ENCODE measurements at places on chromosomes 13 and 19.
A peak's percentile ranks its signal among the peaks of the same experiment; 100 is the strongest.

GRCh38 chr19:57675881-57676280 lies 5.9 kb upstream of the ZNF551 start:
- no peak overlapping the region for H3K27ac ChIP-seq
- H3K4me3 ChIP-seq: no peak overlapping the region
- H3K4me1 ChIP-seq: no peaks in the 10 kb centered on the region
- no peaks in the 10 kb centered on the region for H3K36me3 ChIP-seq
- H3K27me3 ChIP-seq: no peaks in the 10 kb centered on the region

GRCh38 chr13:99653526-99653925 lies 152.3 kb downstream of the TM9SF2 start:
- H3K27me3 ChIP-seq: no peaks in the 10 kb centered on the region
- DNase-seq: no peak
- peaks cover 31% of the 10 kb centered on the region for H3K4me1 ChIP-seq
- no peak overlapping the region for H3K27ac ChIP-seq

DNA sequence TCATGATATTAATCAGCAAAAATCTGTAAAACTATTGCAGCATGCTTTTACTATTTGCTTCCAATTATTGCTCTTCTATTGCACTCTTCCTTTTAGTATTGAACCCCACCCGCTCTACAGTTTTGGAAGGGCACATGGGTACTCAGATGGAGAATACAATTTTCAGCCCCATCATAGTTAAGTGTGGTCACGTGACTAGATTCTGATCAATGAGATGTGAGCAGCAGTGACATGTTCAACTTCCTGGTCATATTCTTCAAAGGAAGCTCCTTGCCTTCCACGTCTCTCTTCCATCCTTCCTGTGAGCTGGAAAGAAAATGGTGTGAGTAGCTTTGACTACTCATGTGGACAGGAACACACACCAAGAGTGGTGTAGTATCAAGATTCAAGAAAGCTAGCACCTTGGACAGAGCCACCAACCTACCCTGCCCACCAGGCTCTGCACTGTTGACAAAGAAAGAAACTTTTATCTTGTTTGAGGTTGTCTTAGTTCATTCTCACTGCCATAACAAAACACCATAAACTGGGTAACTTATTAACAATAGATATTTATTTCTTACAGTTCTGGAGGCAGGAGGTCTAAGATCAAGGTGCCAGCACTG lies 3.8 kb upstream of the FGF14 start:
- peaks cover 32% of the 10 kb centered on the region for H3K27me3 ChIP-seq
- H3K27ac ChIP-seq: no peak overlapping the region
- H3K4me1 ChIP-seq: no peaks in the 10 kb centered on the region

DNA sequence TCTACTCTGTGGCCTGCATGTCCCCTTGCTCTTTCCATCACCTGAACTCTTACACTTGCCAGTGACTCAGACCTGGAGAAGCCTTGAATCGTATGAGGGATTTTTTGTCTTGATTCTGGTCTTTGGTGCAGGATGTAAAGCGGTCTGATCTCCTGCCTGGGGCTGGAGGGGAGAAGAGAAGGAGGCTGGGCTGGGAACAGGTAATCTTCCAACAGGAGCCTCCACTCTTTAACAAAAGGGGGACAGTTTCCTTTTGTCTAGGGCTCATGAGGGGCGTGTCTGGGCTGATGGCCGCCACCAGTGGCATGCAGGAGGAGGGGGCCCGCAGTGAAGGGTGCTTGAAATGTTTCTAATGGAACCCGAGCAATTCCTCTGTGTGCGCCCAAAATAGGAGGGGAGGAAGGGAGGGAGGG lies 24.7 kb downstream of the NFIX start:
- H3K27ac ChIP-seq: peak overlapping the region; percentile 88
- no peaks in the 10 kb centered on the region for H3K36me3 ChIP-seq
- DNase-seq: no peak

DNA sequence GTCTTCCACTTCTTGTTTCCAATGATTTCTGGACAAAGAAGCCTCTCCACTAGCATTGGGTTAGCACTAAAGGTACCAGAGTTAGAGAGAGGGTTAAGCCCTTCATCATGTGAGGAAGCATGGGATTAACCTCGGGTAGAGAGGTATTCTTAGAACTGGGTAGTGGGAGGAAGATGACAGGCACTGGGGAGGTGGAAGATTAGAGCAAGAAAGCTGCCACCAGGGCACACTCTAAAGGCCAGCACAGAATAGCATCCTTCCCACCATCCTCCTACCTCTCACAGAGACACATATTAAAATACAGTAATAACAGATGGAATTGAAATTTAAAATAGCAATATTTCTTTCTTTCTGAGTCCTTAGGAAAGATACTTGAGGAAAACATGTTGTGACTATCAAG lies 84.5 kb upstream of the PCDH20 start:
- H3K27ac ChIP-seq: no peak overlapping the region
- no peak overlapping the region for H3K4me3 ChIP-seq
- no peaks in the 10 kb centered on the region for H3K27me3 ChIP-seq
- H3K36me3 ChIP-seq: no peaks in the 10 kb centered on the region
- H3K4me1 ChIP-seq: no peaks in the 10 kb centered on the region
- no peak for DNase-seq

- no peaks in the 10 kb centered on the region for H3K36me3 ChIP-seq
- H3K4me3 ChIP-seq: no peak overlapping the region
- DNase-seq: no peak
- no peak overlapping the region for H3K27ac ChIP-seq
- no peaks in the 10 kb centered on the region for H3K4me1 ChIP-seq
Measured at GRCh38 chr13:50344717-50345116, 329.5 kb downstream of the KCNRG start.

DNA sequence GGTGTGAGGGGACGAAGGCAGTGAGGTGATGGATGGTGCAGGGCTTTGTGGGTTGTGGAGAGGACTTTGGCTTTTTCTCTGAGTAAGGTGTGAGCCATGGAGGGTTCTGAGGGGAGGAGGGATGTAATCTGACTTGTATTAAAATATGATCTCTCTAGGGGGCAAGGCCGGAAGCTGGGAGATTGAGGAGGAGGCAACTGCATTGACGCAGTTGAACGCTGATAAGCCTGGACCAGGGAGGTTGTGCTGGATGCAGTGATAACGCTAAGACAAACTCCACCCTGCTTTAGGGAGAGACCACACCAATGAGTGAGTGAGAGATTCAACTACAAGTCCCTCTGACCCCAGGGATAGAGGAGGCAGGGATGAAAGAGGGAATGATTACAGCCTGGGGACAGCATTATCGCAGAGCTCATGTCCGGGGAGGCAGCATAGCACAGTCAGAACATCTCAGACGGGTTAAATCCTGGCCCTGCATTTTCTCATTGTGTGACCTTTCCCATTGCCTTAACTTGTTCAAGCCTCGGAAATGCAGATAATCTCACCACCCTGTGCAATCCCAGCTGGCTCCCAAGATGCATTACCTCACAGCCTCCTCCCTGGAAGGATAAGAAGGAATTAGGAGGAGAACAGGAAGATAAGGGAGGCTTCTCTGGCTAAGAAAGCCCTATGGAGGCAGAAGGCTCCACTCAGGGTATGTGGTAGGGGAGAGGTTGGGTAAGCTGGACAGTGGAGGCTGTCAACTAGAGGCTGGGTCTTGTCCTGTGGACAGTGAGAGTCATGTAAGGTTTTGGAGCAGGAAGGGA lies 124.2 kb downstream of the CACNA1A start:
- H3K36me3 ChIP-seq: no peaks in the 10 kb centered on the region
- no peaks in the 10 kb centered on the region for H3K4me1 ChIP-seq
- no peak overlapping the region for H3K27ac ChIP-seq
- H3K27me3 ChIP-seq: no peaks in the 10 kb centered on the region

DNA sequence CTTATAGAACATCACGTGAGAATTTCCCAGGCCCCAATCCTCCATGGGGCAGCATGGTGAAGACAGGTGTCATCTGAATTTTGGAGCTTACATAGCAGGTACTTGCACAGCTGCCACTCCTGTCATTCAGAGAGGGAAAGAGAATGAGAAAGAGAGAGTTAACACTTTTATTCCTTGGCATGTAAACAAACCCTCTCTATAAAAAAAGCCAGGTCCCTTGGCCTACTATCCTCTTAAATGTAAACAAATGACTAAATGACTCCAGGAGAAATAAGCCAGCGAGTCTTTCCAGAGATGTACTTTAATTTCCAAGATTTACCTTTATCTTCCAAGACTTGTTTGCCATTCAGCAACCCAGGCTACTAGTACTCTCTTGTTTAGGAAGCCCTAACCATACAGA lies 195.3 kb upstream of the HTR2A start:
- no peak overlapping the region for H3K27ac ChIP-seq
- H3K4me3 ChIP-seq: no peak overlapping the region
- no peaks in the 10 kb centered on the region for H3K27me3 ChIP-seq
- H3K4me1 ChIP-seq: no peaks in the 10 kb centered on the region
- no peaks in the 10 kb centered on the region for H3K36me3 ChIP-seq
- no peak for DNase-seq

GRCh38 chr13:113207890-113208420 lies 514 bp downstream of the PCID2 start:
- peak overlapping the region; percentile 98 for H3K27ac ChIP-seq
- peak overlapping the region; percentile 80 for H3K4me3 ChIP-seq
- no peaks in the 10 kb centered on the region for H3K36me3 ChIP-seq

- no peaks in the 10 kb centered on the region for H3K4me1 ChIP-seq
- H3K36me3 ChIP-seq: no peaks in the 10 kb centered on the region
- peak overlapping the region; percentile 72 for H3K4me3 ChIP-seq
- H3K27ac ChIP-seq: peak overlapping the region; percentile 77
- H3K27me3 ChIP-seq: no peaks in the 10 kb centered on the region
Measured at GRCh38 chr19:18589380-18590272, 1.0 kb downstream of the REX1BD start.

GRCh38 chr19:47444388-47444821 lies 25.1 kb upstream of the MEIS3 start:
- no peaks in the 10 kb centered on the region for H3K4me1 ChIP-seq
- H3K27ac ChIP-seq: no peak overlapping the region
- DNase-seq: no peak

- H3K27me3 ChIP-seq: no peaks in the 10 kb centered on the region
- peaks cover 83% of the 10 kb centered on the region for H3K36me3 ChIP-seq
- H3K4me3 ChIP-seq: no peak overlapping the region
- no peak overlapping the region for H3K27ac ChIP-seq
- H3K4me1 ChIP-seq: no peaks in the 10 kb centered on the region
- peak; percentile 70 for DNase-seq
Measured at GRCh38 chr19:44657211-44657921, 13.7 kb downstream of the PVR start.

DNA sequence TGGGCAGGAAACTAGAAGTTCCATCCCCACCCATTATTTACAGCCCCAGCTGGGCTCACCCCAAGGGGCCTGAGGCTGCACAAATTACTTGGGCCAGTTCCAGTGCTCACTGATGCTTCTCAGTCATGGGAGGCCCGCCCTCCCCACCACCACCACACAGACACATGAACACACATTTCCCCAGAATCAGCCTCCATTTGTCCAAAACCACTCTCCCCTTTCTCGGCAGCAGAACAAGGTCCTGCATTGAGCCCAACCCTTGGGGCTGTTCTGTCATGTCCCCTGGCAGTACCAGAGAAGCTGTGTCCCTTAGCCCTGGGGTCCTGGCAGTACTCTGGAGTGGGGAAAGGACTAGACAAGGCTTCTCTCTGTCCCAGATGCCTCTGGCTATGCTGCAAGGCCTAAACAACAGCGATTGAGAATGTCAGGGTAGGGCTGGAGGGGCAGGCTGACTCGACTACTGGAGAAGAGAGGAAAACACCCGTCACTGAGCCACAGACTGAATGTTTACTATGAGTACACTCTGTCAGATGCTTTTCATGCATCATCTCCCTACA lies 21.8 kb downstream of the SAMD4B start:
- DNase-seq: no peak
- H3K27ac ChIP-seq: peak overlapping the region; percentile 31
- H3K4me3 ChIP-seq: no peak overlapping the region
- peaks cover 15% of the 10 kb centered on the region for H3K4me1 ChIP-seq
- H3K27me3 ChIP-seq: no peaks in the 10 kb centered on the region

- H3K27me3 ChIP-seq: no peaks in the 10 kb centered on the region
- H3K4me3 ChIP-seq: no peak overlapping the region
- H3K36me3 ChIP-seq: no peaks in the 10 kb centered on the region
- H3K4me1 ChIP-seq: no peaks in the 10 kb centered on the region
- DNase-seq: no peak
Measured at GRCh38 chr13:50584856-50585580, 258.5 kb downstream of the DLEU7 start.

DNA sequence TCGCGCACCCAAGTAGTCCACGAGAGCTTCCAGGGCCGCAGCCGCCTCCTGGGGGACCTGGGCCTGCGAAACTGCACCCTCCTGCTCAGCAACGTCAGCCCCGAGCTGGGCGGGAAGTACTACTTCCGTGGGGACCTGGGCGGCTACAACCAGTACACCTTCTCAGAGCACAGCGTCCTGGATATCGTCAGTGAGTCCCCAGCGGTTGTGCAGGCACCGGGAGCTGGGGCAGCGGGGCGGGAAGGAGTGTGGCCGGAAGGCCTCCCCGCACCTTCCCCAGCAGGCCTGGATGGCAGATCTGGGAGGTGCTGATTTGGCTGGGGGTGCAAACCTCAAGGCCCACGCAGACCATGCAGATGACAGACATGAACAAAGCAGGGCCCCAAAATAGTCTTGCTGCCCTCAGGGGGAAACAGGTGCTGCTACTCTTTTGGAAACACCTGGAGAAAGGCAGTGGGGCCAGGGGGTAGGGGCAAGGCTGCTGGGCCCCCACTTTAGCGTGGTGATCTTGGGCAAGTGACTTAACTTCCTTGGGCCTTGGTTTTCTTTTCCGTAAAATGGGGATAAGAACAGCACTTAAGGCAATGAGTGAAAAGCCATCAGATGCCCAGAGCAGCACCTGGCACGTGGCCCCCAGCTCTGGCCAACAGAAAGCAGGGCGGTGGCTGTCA lies 4.0 kb downstream of the MAG start:
- H3K36me3 ChIP-seq: no peaks in the 10 kb centered on the region
- H3K4me1 ChIP-seq: no peaks in the 10 kb centered on the region
- no peak overlapping the region for H3K4me3 ChIP-seq
- no peaks in the 10 kb centered on the region for H3K27me3 ChIP-seq
- no peak overlapping the region for H3K27ac ChIP-seq

- peak overlapping the region; percentile 4 for H3K4me3 ChIP-seq
- no peaks in the 10 kb centered on the region for H3K36me3 ChIP-seq
- no peaks in the 10 kb centered on the region for H3K27me3 ChIP-seq
- no peaks in the 10 kb centered on the region for H3K4me1 ChIP-seq
- DNase-seq: no peak
Measured at GRCh38 chr19:48248081-48248833, 7.5 kb downstream of the CARD8 start.

- no peak for DNase-seq
- peaks cover 3% of the 10 kb centered on the region for H3K4me1 ChIP-seq
- H3K4me3 ChIP-seq: no peak overlapping the region
- H3K27ac ChIP-seq: no peak overlapping the region
- no peaks in the 10 kb centered on the region for H3K27me3 ChIP-seq
Measured at GRCh38 chr13:77503398-77503797, 32.1 kb upstream of the SCEL start.

GRCh38 chr13:33992881-33993336 lies 175.0 kb downstream of the RFC3 start:
- no peaks in the 10 kb centered on the region for H3K4me1 ChIP-seq
- no peaks in the 10 kb centered on the region for H3K36me3 ChIP-seq
- no peak overlapping the region for H3K4me3 ChIP-seq

All from tibial artery (tissue), 4 donors.